GDM1 (cell line): ENCODE measurements at places on chromosomes 16 and 17.

- DNase-seq, result no peak
Measured at GRCh38 chr17:74956093-74956492, 16.5 kb downstream of the HID1 start.

DNA sequence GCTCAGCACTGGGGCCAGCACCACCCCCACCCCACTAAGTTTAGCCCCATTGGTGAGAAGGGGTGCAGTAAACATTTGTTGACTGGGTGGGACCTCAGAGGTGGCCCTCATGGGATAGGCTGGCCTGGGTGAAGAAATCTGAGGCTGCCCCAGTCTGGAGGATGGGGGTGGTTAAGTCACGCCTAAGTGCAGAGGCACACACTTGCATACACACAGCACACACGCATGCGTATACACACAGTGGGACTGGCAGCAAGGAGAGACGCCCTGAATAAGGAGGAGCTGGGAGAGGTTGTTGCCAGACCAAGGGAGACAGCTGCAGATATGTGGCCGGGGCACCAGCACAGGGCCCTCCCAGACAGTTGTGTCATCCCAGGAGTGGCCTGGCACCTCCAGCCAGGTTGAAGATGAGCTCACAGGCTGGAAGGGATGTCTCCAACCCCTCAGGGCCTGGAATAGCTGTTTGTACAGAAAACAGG is 3.0 kb upstream of the BCAR1 start:
- DNase-seq, result no peak

- no peak for DNase-seq
Measured at GRCh38 chr16:15773968-15774367, 82.9 kb downstream of the MYH11 start.

DNA sequence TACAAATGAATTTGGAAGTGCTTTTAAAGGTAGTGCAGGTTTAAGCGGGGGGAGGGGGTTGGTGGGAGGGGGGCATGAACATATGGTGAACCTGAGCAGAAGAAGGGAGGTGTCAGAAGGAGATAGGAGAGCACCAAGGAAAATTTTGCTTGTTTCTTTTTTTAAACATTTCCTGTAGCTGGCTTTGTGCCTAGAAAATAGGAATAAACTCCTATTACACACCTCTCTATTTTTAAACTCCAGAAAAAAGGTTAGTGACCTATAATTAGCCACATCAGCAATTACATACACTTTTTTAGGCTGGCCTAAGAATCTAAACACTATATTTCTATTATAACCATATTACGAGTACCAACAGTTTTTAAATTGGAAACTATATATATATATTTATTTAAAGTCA is 159.1 kb downstream of the SKAP1 start:
- no peak for DNase-seq

DNA sequence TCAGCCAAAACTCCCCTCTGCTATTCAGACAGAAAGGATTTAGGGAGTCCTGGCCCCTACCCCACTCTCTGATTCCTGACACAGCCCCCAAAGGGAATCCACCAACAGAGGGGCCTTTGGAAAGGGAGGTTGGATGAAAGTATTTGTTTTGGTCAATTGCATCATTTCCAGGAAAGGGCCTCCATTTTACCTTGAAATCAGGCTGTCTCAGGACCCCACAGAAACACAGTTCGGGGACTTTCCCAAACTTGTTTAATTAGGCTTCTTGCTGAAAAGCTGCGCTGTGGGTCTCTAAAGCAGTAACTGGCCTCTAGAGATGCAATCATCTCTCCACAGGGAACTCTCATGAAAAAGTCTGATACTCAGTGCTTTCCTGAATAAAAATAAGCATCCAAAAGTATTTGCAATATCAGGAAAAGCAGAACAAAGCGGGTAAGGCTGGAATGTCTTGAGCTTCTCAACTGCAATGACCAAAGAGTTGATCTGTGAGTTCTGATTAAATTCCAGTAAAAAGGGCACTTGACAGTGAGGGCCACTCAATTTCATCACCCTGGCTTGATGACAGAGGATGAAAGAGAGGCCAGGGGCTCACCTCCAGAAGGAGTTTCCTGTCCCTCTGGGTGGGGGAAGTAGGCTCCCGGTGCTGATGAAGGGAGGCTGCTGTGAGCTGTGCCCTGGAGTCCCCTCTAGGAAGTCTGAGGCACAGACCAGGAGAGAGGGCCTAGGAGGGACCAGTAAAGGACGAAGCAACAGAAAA is 36.3 kb downstream of the LYRM9 start:
- no peak for DNase-seq

GRCh38 chr17:30021708-30022317 is 80.4 kb downstream of the EFCAB5 start:
- DNase-seq, result no peak

DNA sequence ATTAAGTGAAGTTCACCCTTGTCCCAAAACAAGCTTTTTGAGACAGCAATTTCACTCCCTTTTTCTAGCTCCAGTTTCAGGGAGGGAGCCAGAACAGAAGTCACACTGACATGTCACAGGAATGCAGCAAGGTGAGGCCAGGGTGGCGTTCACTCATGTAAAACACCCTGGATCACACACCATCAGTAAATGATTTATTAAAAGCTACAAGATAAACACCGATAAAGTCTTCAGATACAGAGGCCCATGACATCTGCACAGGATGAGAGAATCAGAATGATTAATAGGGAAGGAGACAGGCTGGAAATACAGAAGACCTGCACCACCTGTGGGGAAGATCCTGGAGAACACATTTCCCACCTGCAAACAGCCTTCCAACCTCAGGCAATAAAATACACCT is 77.5 kb upstream of the DYNLRB2 start:
- DNase-seq, result no peak

DNA sequence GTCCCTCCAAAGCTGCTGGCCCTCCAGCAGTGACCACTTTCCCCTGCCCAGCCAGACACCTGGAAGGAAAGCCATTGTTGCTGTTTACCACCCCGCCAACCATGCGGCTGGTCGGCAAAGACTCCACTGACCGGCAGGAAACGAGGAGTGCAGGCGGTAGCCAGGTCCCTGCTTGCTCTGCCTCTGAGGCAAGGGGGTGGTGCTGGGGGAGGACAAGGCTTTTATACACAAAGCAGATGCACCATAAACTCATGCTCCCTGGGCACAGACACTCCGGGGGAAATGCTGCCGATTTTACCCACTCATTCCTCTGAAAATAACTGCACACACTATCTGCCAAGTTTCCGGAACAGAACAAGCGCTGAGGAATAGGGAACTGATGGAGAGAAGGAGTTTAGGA is 62.8 kb upstream of the GRIN2A start:
- DNase-seq, result no peak

DNA sequence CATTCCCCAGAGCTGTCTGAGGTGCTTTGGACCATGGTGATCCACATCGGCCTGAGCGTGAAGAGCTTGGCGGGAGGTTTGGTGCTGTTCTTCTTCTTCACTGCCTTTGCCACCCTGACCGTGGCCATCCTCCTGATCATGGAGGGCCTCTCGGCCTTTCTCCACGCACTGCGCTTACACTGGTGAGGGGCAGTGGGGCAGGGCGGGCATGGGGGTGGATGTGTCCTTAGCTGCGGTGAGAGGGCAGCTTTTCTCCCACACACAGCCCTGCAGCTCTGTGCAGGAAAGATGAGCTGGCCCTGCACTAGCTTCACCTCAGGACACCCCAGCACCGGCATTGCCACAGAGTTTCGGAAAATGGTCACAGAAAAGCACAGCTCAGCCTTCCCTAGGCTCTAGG is 21.8 kb upstream of the NAGLU start:
- DNase-seq, result no peak

- DNase-seq, result peak; percentile 4
Measured at GRCh38 chr17:22507823-22508222, 815.5 kb downstream of the KCNJ18 start.

DNA sequence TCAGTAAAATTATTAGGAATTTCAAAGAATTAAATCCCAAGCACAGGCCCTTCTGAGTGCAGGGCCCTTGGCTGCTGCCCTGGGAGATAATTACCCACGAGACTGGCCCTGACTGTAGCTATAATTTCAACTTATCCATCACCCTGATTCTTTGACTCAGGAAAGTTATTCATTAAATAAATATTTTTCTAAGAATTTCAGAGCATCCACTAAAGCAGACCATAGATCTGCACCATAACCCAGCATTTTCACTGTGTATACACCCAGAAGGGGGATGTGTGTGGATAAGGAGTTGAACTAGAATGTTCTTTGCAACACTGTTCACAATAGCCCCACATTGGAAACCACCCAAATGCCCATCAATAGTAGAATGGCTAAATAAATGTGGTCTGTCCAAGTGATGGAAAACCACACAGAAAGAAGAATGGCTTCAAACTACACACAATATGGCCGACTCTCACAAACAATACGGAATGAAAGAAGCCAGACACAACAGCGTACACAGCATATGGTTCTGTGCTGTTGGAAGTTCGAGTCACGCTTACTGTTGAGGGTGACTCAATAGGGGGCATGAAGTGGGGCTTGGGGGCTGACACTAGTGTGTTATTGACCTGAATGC is 33.9 kb upstream of the MEAK7 start:
- DNase-seq, result no peak

- peak; percentile 8 for DNase-seq
Measured at GRCh38 chr17:62724398-62725146, 83.5 kb downstream of the MARCHF10 start.

- no peak for DNase-seq
Measured at GRCh38 chr17:70096861-70097260, 21.8 kb downstream of the KCNJ16 start.
